ENCODE measurements at places on chromosomes 5 and 9. TPM values are rescaled to one million over a fixed set of nuclear protein-coding genes. Genes with fewer than 3 reads are reported as not detected.

DNA sequence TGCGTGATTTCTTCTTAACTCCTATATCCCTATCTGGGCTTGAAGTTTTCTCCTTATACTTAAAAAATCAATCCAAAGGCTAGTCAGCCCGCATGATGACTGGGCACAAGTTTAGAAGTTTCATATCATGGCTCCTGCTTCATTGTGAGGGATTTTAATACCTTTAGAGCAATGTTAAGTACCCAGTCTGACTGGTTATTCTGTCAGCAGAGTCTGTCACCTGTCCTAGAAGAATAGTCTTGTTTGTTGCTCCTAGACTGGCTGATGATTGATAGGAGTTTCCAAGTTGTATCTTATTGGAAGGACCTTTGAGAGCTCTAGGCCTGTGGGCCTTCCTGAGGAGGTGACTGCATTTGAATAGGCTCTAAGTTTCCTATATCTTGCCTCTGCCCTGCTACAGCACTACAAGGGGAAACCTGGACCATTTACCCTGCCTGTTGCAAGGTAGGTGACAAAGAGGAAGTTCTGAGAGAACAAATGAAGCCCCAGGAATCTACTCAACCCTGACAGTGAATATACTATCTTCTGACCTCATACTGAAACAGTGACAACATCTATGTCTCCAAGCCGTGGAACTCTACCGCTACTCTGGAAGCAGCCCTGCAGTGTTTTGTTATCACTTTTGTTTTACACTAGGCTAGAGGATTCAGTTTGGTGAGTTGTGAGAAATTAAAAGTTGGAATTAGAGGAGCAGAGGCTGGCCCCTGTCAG is 66.5 kb downstream of the F2RL2 start:
- ATAC-seq: peak; percentile 89

DNA sequence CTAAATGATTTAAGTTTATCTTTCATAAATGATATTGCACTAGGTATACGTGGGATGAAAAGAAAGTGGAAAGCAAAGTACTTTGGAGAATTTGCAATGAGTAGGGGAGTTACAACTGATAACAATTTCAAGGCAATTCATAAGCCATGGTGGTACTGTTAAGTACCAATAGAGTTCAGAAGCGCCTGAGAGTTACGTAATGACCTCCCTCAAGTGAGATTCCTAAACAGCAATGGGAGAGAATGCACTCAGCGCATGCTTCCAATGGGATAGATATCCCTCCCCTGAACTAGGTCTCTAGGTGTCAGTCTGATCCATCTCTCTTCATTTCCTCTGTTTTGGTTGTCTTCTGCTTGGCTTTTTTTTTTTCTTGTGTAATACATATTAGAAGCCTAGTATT is 249.3 kb downstream of the NNT start:
- ATAC-seq: no peak

DNA sequence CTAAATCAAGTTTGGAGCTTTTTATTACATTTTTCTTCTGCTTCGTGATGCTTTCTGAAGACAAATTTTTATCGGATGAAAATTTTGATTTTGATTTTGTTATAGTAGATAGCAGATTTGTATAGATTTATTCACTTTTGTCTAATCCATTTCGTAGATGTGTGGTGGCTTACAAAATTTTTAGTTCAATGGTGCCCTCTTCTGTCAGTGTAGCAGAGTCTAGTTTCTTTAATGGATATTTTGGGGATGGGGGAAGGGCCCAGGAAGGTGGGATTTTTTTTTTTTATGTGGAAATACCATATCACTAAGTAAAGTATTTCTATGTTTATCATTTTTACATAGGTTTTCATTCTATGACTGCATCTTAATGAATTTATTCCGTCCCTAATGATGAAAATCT is 259.9 kb upstream of the TARS1 start:
- no peak for ATAC-seq

GRCh38 chr5:109170629-109171350 is 239.0 kb downstream of the PJA2 start:
- ATAC-seq: no peak

- ATAC-seq: peak; percentile 73
Observed at GRCh38 chr5:150122158-150122510, 33.5 kb downstream of the PDGFRB start.

TRPM6 gene
- total RNA-seq: 1.2 TPM

IL4 gene
- total RNA-seq: not detected

SV2C gene
- 0.12 TPM for total RNA-seq

- no peak for ATAC-seq
Observed at GRCh38 chr5:407801-408268, 35.1 kb upstream of the EXOC3 start.

HMMR gene
- total RNA-seq: 9.8 TPM

GRCh38 chr5:74468421-74468820 is 172.1 kb downstream of the ENC1 start:
- ATAC-seq: no peak

TNFSF15 gene
- total RNA-seq: 1.7 TPM

SPATA31A3 gene
- total RNA-seq: not detected

- no peak for ATAC-seq
Observed at GRCh38 chr9:131233995-131234394, 42.3 kb downstream of the FAM78A start.

DNA sequence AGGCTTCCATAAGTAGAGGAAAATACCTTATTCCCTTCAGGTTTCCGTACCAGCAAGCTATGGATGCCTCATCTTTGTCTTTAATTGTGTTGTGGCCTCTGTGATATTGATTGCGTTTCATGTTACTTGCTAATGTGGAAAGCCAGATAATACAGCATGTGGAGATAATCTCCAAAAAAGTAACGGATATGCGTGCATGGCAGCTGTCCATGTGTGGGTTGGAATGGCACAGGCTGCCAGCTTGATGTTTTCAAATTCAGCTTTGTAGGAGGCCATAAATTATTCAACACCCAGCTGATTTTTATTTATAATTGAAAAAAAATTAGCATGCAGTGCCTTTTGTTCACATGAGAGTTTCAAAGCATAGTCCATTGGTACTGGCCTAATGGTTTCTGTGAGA is 144.9 kb downstream of the GIN1 start:
- ATAC-seq: no peak

DNA sequence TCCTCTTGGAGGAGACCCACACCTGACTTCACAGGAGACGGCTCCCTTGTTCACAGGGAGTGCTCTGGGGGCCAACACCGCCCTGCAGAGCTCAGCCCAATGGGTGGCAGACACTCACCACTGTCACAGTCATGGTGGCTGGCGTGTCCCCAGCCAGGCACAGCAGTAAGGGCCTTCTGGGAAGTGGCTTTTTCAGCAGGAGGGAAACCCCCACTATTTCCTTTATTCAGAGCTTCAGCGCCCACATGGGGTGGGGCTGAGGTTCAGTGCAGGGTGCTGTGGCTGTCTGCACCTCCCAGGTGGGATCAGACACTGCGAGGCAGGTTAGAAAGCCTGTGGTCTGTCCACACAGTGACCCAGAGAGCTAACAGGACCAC is 3.6 kb upstream of the SNAPC4 start:
- peak; percentile 7 for ATAC-seq

FXN gene
- 7.8 TPM for total RNA-seq

ADAMTS12 gene
- 0.52 TPM for total RNA-seq

HTR1A gene
- total RNA-seq: not detected

- no peak for ATAC-seq
Observed at GRCh38 chr5:53373451-53374158, 106.8 kb upstream of the FST start.

DNA sequence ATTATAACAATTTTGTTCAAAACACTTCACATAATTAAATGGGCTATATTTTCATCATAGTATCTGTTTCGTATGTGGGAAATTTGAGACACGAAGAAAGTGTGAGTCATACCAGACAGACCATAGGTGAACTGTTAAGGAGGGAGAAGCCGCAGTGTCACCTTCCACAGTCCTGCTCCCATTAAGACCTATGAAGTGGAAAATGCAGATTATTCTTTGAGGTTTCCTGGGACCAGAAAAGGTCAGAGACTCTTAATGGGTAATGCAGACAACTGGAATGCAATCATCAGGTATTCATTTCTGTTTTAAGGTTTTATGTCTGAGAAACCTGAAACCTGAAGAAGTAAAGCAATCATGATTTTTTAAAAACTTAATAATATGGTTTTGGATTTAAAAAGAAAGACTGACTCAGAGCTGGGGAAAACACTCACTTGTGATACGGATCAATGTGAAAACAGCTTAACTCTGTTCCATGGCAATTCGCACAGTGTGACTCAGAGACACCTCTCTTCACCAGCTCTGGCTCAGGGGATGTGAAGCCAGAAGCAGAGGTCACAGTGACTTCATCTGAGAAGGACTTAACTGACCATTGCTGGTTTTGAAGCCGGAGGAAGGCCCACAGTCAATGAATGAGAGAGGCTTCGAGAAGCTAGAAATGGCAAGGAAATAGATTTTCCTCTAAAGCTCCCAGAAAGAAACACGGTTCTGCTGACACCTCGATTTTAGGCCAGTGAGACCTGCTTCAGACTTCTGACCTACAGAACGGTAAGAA is 17.2 kb upstream of the GCNT1 start:
- ATAC-seq: no peak

PDCD1LG2 gene
- total RNA-seq: 0.32 TPM

DNA sequence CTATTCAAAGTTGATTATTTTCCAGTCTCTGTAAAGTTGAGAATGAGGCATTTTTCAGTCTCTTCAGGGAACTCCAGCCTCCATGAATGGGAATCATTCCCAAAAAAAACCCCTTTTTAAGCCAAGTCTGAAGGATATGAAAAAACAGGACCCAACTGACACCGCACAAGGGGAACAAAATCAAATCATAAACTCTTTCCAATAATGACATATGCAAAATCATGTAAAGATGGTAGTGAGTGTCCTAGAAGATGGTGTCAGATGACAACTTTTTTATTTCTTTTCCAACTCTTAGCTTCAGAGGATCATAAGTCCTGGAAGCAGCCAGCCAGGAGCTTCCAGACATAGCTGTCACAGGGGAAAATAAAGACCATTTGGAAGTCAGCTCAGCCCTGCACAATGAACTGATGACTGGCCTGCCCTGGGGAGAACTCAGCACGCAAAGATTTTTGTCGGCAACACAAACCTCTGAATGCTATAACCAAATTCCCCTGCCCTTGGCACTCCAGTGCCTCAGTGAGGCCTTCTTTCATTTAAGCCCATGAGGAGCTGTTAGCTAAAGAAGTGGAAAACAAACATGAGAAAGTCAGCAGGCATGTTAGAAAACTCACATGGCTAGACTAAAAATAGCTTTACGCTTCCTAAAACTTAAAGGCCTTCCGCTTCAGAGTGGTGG is 85.4 kb downstream of the SLC1A3 start:
- ATAC-seq: no peak

RFK gene
- total RNA-seq: 6.6 TPM

- ATAC-seq: no peak
Observed at GRCh38 chr9:94699715-94700373, 26.7 kb upstream of the AOPEP start.

Data from esophagus mucosa (tissue), 1 donor.